Left forelimb (tissue), 1 donor: ENCODE measurements at places on chromosomes 1 and 21.

- no peak for DNase-seq
Measured at GRCh38 chr1:31767225-31767624, 3.1 kb upstream of the ADGRB2 start.

DNA sequence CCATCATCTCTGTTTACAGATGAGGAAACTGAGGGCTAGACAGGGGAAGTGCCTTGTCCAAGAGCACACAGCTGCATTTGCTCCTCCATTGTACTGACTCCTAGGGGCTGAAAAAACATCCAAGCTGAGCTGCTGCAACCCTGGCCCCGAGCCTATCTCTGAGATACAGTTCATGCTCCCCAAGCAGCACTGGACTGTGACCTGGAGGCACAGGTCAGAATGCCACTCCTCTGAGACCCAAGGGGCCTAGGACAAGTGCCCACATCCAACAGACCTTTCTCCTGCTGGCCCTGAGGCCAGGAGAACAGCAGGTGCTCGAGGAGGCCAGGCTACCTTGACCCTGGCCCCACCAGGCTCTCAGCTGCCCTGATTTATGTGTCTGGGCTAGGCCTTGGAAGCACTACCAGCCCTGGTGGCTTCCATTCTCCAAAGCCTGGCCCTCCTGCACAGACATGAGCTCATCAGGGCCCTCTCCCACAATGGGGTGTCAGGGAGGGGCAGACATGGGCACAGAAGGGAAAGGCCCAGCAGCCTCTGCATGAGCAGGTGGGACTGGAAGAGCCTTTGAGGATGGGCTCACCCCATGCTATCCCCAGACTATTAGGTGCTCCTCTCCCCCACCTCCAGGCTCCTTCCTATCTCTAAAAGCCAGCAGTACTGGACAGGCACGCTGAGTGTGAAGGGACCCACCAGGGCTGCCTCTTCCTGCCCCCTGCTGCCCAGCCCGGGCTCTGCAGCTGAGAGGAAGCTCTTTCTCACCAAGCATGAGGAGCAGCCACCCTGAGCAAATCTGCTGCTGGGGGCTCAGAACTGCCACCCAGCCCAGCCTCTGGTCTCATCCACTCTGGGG lies 18.8 kb downstream of the ADGRB2 start:
- DNase-seq, result peak; percentile 80

DNA sequence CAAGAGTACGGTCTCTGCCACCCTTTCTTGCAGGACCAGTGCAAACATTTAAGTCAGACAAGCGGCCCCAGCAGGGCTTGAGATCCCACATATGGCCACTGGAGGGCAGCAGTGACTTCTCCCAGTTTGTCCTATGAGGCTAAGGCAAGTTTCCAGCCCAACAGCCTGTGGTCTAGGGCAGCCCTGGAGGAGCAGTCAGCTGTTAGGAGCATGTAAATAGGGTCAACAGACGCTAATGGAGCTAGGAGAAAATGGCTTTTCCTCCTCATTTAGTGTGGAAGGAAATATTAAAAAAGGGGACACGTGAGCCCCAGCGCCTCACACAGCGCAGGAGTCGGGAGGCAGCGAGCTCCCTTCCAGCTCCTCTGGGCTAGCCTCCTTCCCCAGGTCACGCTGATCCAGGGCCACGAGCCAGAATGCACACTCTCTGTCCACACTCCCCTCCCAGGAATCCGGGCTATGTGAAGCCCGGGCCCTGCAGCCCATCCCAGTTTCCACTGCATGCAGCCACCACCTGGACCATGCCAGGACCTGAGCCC lies 95.6 kb downstream of the LAMC2 start:
- peak; percentile 92 for DNase-seq

DNA sequence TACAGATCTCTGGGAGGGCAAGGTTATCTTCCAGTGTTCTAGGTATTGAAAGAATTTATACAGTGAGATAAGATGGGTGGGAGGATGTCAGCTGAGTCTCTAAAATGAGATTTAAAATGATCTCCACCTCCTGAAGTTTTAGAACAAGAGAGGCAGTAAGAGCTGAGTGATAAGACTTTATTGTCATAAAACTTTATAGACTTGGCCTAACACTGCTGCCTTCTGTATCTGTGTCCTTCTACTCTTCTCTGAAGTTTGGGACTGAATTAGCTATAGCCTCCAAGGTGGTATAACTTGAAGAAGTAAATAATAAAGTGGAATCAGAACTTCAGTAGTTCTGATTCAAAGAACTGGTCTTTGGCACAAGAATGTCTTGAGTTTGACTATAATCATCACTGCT lies 48.3 kb downstream of the SUCO start:
- DNase-seq, result no peak

GRCh38 chr1:55347866-55348265 lies 132.7 kb upstream of the USP24 start:
- DNase-seq, result no peak

DNA sequence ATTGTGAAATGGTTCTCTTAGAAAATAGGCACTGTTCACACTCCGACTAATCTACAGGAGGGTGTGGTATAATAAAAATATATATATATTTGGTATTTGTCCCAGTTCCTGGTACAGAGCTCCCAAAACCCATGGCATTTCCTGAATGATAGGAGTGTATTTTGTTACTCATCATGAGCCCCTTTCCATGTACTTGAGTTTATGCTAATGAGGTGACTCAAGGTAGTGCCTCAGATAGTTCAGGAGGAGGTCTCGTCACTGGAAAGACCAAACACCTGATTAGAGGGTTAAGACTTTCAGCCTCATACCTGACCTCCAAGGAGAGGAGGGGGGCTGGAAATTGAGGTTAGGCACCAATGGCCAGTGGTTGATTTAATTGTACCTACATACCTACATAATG lies 57.9 kb downstream of the TTC3 start:
- no peak for DNase-seq

GRCh38 chr1:154621875-154622274 lies 13.9 kb upstream of the ADAR start:
- DNase-seq, result no peak

GRCh38 chr1:154767315-154768240 lies 102.5 kb downstream of the KCNN3 start:
- peak; percentile 76 for DNase-seq

- DNase-seq, result no peak
Measured at GRCh38 chr1:31505911-31506497, 70.3 kb upstream of the TINAGL1 start.

- DNase-seq, result no peak
Measured at GRCh38 chr1:206685769-206686477, 1.2 kb downstream of the MAPKAPK2 start.

DNA sequence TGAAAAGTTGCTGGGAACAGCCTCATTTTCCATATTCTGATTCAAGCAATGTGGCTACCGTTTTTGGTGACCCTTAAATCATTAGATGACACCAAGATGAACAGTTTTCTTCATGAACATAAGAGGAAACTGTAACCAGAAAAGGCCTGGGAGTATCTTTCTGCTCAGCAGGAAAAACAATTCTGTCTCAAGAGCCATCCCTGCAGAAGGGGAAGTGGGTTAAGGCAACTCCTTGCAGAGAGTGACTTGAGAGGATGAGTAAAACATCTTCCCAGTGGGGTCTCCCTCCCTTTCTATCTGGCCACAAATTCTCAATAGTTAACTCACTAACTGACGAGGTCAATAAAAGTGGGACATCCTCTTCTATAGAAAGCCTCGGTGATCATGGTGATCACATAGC lies 187.6 kb upstream of the NRIP1 start:
- no peak for DNase-seq

GRCh38 chr1:39134768-39135333 lies 69.6 kb upstream of the MACF1 start:
- DNase-seq, result no peak

GRCh38 chr1:101435831-101436511 lies 199.2 kb downstream of the S1PR1 start:
- no peak for DNase-seq

- no peak for DNase-seq
Measured at GRCh38 chr1:30853350-30853749, 55.2 kb downstream of the SDC3 start.

GRCh38 chr1:11858968-11859871 lies 475 bp upstream of the NPPB start:
- DNase-seq, result no peak

DNA sequence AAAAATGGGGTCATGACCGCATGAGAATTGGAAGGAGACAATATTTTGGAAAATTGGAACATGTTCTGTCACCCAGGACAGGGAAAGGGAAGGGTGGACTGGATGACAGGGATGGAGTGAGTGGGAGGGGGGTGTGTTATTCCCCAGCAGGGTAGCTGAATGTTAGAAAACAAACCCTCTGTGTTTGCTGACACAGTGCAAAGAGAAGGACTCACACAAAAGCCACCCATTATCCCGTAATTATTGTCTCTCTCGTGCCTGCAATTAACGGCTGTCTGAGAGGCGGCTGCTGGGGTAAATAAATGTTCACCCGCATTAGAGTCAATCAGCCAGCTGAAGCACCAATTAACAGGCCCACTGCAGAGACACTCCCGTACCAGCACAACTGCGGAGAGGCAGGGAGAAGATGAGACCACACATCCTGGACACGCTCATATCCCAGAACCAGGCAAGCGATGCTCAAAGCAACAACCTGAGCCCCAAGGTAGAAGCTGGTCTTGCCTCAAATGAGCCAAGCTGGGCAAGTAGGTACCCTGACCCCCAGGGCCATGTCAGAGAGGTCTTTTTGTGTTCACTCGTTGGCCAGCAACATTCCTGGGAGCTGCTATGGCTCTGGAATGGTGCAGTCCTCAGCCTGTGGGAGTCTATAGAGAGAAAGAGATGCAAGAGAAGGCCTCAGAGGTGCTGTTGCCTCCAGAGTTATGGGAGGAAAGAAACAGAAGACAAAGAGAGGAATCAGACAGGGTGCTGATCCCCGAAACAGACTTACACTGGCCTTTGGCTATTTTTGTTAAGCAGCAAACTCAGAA lies 19.4 kb downstream of the PLEKHA6 start:
- DNase-seq, result no peak

GRCh38 chr1:72230746-72231145 lies 51.6 kb downstream of the NEGR1 start:
- no peak for DNase-seq

- DNase-seq, result no peak
Measured at GRCh38 chr21:30880914-30881313, 466 bp downstream of the KRTAP11-1 start.

DNA sequence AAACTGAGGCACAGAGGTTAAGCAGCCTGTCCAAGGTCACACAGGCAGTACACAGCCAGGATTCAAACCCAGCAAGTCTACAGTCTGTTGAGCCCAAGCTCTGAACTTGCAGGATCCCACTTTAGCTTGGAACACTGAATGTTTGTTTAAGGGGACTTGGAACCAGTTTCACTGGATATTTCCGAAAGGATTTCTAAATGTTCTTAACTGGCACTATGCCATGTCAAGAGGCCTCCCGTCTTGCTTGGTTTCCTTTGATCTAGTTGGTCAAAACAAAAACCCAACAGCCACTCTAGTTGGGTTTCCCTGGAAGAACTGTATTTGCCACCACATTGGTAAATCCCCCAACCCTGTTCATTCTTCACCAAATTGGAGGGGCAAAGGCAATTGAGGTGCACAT lies 317.6 kb upstream of the KAZN start:
- no peak for DNase-seq

GRCh38 chr1:241927321-241927720 lies 30.2 kb upstream of the BECN2 start:
- no peak for DNase-seq

GRCh38 chr1:212487286-212487685 lies 54.6 kb downstream of the NENF start:
- no peak for DNase-seq

DNA sequence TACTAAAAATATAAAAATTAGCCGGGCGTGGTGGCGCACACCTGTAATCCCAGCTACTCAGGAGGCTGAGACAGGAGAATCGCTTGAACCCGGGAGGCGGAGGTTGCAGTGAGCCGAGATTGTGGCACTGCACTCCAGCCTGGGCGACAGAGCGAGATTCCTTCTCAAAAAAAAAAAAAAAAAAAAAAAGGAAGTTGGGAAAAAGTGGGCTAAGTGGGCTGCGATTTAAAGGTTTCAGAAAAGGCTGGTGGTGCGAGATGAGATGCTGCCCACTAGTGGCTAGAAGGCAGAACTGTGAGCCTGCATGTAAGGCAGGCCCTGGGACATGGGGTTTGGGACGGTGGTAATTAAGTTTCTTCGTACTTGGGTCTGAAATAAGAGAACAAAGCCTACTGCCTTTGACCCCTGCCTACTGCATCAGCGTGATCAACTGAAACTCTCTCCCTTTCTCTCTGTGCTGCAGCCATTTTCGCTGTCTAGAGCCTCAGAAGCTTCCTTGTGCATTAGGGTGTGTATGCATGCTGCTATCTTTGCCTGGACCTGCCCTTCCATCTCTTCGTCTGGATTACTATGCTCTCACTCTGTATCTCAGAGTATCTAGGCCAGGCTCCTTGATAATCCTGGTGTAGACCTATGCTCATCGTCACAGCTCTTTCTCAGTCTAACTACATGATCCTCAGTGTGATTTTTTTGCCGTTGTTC lies 12.4 kb downstream of the FMOD start:
- no peak for DNase-seq

DNA sequence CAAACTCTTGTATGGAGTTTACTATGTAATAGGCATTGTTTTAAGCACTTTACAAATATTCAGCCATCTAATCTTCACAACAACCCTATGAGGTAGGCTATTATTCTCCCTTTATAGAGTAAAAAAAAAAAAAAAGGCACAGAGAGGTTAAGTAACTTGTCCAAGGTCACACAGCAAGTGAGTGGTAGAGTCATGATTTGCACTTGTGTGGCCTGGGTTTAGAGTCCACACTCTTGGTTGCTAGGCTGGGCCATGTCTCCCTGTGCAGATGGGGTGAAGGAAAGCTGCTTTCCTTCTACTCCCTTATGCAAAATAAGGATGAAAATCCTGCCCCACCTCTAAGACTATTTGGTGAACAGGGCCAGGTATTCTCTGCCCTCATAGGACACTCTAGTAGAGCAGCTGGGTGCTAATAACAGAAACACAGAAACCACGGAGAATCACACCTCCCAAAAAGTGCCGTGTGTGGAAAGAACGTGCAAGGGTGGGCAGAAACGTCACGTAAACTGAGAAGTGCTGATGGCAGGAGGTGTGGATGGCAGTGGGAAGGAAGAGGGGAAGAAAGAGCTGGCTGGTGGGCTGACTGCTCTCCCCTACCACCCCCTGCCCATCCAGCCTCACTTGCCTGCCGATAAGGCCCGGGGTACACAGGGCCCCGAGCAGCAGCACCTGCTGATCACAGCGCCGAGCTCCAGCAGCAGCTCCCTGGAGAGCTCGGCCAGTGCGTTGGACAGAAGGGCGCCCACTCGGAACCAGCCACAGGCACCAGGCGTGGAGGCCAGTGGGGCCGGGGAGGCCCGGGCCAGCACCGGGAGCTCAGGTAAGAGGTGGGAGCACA lies 28.3 kb upstream of the VPS13D start:
- DNase-seq, result no peak

DNA sequence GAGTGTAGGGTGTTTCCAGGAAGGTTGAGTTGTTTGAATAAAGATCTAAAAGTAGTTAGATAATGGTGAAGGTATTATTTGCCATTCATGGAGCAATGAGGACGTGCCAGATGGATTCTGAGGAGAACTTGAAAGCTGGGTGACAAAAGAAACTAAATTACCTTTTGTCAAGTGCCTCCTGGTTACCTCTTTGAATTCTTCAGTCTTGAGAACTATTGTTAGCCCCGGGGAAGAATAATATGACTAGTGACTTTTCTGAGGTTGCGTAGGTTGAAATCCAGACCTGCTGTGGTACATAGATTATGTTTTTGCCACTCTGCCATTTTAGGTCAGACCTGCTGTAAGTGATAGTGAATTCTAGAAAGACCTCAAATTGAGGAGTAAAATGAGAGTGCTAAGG lies 11.5 kb downstream of the LAMC1 start:
- no peak for DNase-seq
